ENCODE measurements at places on chromosomes 6 and 20.

DNA sequence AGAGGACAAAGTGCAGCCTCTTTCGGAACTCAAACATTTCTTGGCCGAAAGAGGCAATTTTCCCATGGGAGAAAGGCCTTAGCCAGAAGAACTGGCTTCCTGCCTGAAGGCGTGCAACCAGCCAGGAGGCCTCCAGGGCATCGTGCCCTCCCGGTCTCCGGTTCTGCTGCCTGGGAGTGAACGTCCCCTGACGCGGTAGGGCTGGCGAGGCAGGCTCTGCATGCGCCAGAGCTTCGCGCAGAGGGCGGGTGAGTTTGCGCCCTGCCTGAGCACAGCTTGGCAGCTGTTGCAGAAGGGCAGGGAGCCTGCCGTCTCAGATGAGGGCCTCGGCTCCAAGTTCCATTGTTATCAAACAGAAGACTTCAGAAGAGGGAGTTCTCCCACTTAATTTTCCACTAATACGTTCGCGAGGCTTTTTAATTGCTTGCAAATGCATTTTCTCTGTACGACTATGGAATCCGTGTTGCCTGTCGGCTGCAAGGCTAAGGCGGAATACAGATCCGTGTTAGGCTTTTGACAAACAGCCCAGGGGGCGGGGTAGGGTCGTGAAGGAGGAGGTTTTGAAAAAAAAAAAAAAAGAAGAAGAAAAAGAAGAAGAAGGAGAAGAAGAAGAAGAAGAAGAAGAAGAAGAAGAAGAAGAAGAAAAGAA is 5.5 kb upstream of the TFAP2D start:
- DNase-seq = no peak

DNA sequence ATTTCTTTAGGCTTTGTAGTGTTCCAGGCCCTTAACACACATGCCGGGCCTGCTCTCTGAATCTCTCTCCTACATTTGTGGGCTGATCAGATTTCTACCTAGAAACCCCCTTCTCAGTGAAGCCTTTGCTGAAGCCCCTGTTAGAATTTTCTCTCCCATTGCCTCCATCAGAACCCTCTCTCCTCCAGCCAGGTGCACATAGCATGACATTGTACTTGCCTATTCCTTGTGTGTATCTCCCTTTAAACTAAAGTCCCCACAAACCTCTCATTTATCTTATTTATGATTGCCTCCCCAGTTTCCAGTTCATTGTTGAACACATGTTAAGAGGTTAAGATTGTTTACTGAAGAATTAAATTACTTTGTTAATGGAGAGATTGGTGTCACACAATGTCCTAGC is 325.5 kb upstream of the CITED2 start:
- DNase-seq = no peak

- DNase-seq = no peak
These were observed 42.3 kb downstream of the PEX7 start for GRCh38 chr6:136864676-136865075.

GRCh38 chr20:5714261-5715041 is 35.8 kb upstream of the SHLD1 start:
- peak; percentile 40 for DNase-seq

GRCh38 chr6:137264311-137265075 is 45.3 kb upstream of the IFNGR1 start:
- DNase-seq = no peak

DNA sequence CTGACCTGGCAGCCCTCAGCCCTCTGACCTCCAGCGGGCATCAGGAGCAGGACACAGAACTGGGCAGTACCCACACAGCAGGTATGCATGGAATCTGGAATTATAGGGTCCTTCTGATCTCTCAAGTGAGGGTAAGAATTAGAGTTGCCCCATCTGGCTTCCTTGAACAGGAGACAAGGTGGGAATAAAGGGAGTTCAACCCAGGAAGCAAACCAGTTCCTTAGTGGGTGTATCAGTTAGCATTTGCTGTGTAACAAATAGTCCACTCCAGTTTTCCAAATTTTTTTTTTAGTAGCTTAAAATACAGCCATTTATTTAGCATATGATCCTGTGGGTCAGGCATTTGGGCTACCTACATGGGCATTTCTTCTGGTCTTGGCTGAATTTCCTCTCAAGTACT is 15.7 kb downstream of the MAVS start:
- no peak for DNase-seq

- DNase-seq = no peak
These were observed 106.4 kb downstream of the JARID2 start for GRCh38 chr6:15352220-15352619.

GRCh38 chr6:90406957-90407356 is 110.3 kb upstream of the BACH2 start:
- no peak for DNase-seq

GRCh38 chr6:16949716-16950115 is 152.1 kb upstream of the STMND1 start:
- no peak for DNase-seq

DNA sequence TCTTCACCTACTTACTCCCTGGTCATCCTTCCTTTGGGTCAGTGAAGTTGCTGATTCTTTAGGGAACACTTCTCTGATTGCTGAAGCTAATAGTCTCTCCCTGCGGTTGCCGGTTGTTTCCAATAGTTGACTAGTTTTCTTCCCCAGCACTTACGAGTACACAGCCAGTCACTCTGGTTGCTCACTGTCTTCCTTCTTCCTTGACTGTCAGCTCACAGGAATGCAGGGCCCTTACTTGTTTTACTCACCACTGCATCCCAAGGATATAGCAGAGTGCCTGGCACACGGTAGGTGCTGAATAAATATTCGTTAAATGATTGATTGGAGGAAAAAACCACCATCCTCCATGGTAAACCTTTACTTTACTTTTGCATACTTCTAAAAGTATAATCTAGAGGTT is 345.0 kb downstream of the QKI start:
- no peak for DNase-seq

- no peak for DNase-seq
These were observed 49.4 kb downstream of the DTD1 start for GRCh38 chr20:18637224-18637623.

DNA sequence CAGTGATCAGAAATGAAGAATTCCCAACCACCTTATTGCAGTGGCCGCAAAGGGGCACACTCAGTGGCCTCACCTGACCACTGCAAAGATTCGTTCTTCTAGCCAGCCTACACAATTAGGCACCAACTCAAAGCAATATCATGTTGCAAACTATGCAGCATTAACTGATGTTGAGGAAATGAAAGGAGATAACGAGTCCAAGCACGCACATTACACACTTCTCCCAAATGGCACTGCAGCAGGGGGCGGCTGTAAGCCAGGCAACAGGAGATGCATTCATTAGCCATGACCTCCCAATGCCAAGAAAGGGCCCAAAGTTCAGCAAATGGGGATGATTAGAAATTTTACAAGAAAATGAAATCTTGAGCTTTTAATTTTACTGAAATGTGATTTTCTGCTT is 39.3 kb downstream of the ATXN1 start:
- DNase-seq = no peak

- DNase-seq = no peak
These were observed 21.6 kb downstream of the EYA4 start for GRCh38 chr6:133262804-133263203.

GRCh38 chr6:159351707-159352106 is 182.5 kb downstream of the FNDC1 start:
- DNase-seq = no peak

GRCh38 chr20:574297-574942 is 30.8 kb upstream of the CSNK2A1 start:
- no peak for DNase-seq

- peak; percentile 77 for DNase-seq
These were observed 53.7 kb downstream of the CPXM1 start for GRCh38 chr20:2746636-2747265.

- peak; percentile 57 for DNase-seq
These were observed 30.6 kb downstream of the MRPL14 start for GRCh38 chr6:44096612-44097011.

- DNase-seq = no peak
These were observed 262.7 kb upstream of the BMP2 start for GRCh38 chr20:6504826-6505225.

DNA sequence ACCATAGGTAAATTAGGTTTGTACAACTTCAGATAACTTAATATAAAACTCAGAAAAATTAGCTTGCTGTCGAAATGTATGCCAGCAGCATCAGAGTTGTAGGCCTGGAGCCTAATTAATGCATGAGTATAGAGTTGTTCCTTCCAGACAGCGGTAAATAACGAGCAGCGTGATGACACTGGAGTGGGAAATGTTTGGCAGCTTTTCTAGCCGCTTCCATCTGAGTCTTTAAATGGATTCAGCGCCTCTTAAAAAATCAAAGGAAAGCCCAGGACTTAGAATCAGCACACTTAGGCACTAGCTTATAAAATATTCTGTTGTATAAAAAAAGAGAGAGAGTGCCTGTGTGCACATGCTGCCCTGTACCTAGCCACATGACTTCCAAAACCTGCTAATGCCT is 43.7 kb upstream of the SYNJ2 start:
- no peak for DNase-seq

DNA sequence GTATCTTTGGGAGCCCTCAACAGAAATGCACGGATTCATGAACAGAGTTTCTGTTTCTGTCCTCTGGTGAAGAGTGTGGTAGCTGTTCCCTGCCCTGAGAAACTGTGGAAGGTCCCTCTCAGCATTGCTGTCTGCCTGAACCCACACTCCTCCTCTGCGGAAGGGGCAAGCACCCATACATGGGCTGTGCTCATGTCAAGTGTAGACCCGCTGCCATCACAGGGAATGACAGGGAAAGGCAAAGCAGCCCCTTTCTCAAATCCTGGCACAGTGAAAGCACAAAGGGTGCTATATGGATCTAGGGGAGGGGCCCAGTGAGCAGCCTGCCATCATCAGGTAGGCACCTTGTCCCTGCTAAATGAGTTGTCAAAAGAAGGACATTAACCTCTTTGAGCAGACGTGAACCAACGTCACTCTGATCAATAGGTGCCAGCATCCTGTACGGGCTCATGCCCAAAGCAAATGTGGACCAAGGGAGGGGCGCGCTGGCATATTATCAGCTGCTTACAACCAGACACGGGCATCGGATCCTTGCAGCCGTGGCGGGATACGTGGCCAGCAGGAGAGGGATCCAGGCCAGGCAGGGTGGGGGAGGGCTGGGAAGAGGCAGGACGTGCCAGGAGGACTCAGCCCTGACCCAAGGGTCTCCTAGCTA is 231.2 kb upstream of the PMEPA1 start:
- DNase-seq = no peak

DNA sequence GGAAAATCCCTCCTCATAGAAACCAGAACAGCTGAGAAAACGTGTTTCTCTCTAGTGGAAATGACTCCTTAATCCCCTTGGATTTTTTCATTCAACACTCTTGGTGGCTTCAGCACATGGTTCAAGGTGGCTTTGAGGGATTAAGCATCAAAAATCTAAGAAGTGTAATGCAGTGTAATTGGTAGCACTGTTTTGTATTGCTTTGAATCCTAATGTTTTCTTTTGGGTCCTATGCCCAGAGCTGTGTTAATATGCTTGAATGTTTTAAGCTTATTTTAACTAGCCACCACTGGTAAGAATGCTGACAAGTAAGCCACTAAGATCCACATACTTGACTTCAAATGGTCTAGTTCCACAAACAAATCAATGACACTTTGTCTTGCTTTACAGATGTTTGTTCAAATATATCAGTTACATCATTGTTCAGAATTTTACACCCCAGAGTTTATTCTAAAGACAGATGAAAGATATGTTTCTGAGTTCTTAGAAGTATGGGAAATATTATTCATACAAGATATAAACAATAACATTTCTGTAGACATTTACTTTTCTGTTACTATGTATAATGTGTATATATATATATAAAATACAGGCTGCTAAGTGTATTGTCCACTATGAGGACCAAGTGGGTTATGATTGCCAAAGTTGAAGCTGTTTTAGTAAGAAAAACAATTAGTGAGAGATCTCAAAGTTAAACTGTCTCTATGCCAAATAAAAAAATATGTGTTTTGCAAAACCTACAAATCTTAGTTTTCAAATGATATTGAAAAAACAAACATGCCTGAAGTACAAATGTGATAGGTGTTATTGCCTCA is 220.8 kb downstream of the OGFRL1 start:
- no peak for DNase-seq

DNA sequence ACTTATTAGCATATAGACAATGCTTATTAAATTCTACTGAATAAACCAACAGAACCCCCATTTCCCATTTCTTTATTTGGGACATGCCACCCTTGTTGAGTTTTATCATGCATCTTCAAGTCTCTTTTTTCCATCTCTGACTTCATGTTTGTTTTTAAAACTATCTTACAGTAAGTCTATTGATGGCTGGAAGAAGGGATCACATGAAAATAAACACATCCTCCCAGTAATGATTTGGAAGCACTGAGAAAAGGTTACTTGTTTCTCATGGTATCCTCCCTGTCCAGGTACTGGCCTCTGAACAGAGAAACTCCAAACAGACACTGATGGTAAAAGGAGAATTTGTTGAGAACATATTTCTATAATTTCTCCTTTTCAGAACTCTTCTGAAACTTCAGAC is 74.9 kb downstream of the KIF13A start:
- no peak for DNase-seq

GRCh38 chr6:14512246-14512645 is 394.7 kb downstream of the CD83 start:
- no peak for DNase-seq

DNA sequence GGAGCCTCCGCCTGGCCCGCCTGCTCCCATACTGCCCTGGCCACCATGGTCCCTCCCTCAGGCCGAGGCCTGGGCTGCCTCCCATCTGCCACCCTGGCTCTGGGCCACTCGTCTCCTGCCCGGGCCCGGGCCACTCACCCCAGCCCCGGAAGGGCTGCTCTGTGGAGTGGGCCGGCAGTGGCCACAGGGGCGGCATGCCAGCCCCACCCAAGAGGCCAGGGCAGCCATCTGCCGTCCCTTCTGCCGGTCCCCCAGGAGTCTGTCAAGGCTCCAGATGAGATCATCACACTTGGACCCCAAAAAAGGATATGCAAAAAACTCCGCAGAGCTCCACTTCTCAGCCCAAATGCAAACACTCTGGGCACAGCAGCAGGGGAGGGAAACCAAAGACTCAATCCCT is 23.8 kb upstream of the TLDC2 start:
- no peak for DNase-seq

GRCh38 chr6:15170126-15170525 is 75.7 kb upstream of the JARID2 start:
- no peak for DNase-seq

GRCh38 chr20:35845561-35845960 is 73.7 kb downstream of the PHF20 start:
- no peak for DNase-seq

DNA sequence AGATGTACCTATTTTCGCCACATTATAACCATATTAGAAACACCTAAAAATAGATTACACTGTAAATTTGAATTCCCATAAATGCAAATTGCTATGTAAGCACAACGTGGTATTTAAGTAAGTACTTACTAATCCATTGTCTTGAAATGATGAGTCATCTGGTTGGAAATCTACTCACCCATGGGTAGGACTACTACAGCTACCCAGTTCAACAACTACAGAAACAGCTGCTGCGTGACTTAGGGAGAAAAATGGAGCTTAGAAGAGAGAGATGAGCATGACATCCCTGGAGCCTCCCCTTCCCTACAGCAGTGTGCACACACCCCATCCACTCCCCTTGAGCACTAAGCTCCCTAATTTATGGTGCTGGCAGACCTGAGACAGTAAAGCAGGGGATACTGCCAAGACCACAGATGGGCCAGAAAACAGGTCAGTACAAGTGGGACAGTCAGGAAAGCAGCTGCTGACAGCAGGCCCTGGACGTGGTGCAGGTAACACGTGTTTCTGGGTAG is 26.9 kb downstream of the RRAGD start:
- no peak for DNase-seq

GRCh38 chr6:158087224-158087867 is 80.7 kb downstream of the SERAC1 start:
- DNase-seq = no peak

- no peak for DNase-seq
These were observed 50.8 kb downstream of the AIG1 start for GRCh38 chr6:143111443-143111842.

Data from Kasumi-1 (cell line).